Cerebellar cortex (tissue), 1 donor: ENCODE measurements at places on chromosomes 2 and 18.

- DNase-seq = no peak
These were observed 3.8 kb downstream of the ZFAND2B start for GRCh38 chr2:219210196-219210885.

GRCh38 chr2:101855776-101856175 lies 136.0 kb upstream of the IL1R2 start:
- no peak for DNase-seq

DNA sequence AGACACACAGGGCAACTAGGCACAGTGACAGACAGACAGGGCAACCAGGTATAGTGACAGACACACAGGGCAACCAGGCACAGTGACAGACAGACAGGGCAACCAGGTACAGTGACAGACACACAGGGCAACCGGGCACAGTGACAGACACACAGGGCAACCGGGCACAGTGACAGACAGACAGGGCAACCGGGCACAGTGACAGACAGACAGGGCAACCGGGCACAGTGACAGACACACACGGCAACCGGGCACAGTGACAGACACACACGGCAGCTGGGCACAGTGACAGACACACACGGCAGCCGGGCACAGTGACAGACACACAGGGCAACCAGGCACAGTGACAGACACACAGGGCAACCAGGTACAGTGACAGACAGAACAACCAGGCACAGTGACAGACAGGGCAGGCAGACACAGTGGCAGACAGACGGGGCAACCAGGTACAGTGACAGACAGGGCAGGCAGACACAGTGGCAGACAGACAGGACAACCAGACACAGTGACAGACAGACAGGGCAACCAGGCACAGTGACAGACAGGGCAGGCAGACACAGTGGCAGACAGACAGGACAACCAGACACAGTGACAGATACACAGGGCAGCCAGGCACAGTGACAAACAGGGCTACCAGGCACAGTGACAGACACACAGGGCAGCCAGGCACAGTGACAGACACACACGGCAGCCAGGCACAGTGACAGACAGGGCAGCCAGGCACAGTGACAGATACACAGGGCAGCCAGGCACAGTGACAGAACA lies 64.7 kb upstream of the RAB6C start:
- no peak for DNase-seq

GRCh38 chr2:102103284-102103683 lies 39.3 kb upstream of the IL1R1 start:
- DNase-seq = no peak

DNA sequence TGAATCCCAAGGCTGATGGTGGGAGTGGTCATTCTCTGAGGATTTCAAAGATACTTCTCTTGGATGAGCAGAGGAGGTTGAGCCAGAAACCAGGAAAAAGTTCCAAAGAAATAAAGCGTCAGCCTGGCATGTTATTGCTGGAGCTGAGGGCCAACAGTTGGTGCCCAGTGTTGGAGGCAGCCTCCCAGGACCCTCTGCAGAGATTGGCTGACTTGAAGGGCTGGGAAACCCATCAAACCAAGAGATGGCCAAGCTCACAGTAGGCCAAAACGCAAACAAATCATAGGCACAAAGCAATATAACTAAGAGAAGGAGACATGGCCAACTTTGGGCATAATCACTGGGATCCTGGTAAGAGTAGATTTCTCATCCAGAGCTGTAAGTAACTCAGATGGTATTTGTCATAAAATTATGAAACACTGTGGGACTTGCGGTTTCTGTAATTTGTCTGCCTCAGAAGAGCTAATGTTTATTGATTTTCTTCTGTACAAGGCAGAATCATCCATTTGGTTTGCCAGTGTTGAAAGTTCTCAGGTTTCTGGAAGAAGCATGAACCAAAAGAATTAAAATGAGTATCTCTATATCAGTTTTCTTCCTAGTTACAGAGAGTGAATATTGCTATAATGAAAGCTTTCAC lies 108.3 kb downstream of the ATL2 start:
- DNase-seq = no peak

- no peak for DNase-seq
These were observed 104.6 kb upstream of the EML6 start for GRCh38 chr2:54618646-54619565.

GRCh38 chr2:175861958-175862357 lies 140.1 kb downstream of the LNPK start:
- no peak for DNase-seq

GRCh38 chr2:144405982-144406788 lies 113.7 kb downstream of the ZEB2 start:
- DNase-seq = no peak

- no peak for DNase-seq
These were observed 1331.8 kb upstream of the ZEB2 start for GRCh38 chr2:145851730-145852129.

GRCh38 chr2:86229221-86229620 lies 30.0 kb downstream of the MRPL35 start:
- no peak for DNase-seq

- peak; percentile 16 for DNase-seq
These were observed 159.4 kb downstream of the ASB1 start for GRCh38 chr2:238585836-238586821.

DNA sequence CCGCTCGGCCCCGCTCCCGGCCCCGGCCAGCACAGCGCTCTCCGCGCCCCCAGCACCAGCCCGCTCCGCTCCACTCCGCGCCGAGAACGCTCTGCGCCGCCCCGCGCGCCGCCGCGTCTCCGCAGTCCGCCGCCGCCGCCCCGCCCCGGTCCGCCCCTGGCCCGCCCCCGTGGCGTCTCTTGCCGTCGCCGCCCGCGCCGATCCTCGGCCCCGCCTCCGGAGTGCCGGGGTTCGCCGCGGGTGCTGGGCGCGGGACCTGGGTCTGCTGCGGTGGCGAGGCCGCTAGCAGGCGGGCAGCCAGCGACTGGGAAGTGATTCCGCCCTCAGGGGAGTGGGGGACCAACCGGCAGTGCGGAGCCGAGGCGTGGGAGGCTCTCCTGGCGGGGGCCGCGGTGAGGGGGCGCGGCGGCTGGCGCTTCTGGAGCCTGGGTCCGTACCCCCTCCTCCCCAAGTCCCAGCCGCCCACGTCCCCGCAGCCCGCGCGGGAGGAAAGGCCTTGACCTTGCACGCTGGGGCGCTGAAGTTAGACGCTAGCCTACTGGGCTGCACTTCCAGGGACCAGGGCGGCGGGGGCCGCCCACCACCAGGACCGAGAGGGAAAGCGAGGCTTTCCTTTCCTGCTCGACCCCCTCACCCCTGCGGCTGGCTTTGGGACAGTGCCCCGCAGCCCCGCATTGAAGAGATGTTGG lies at the start of gene HS6ST1:
HS6ST1 (minus strand) TSS at position 93 of the 689 bp plus-strand sequence. CDS start 305 bp downstream, outside the sequence.
- peak; percentile 72 for DNase-seq

GRCh38 chr2:43898838-43899346 lies 60.1 kb downstream of the ABCG8 start:
- no peak for DNase-seq

DNA sequence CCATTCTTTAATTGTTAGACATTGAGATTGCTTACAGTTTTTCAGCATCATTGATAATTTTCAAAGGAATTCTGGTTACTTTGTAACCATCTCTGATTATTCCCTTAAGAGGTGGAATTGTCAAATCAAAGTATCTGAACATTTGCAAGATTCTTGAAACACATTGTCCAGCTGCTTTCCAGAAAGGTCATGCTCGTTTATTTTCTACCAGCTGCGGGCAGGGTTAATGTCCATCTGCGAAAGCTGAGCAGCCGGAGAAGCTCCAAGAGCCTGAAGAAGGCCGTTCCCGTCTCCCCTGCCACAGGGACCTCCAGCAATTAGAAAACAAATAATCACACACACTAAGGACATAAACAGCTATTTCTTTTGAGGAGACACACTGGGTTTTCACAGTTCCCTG lies 76.1 kb upstream of the TXNDC2 start:
- no peak for DNase-seq

GRCh38 chr2:64793701-64794100 lies 140.0 kb upstream of the SERTAD2 start:
- DNase-seq = no peak

DNA sequence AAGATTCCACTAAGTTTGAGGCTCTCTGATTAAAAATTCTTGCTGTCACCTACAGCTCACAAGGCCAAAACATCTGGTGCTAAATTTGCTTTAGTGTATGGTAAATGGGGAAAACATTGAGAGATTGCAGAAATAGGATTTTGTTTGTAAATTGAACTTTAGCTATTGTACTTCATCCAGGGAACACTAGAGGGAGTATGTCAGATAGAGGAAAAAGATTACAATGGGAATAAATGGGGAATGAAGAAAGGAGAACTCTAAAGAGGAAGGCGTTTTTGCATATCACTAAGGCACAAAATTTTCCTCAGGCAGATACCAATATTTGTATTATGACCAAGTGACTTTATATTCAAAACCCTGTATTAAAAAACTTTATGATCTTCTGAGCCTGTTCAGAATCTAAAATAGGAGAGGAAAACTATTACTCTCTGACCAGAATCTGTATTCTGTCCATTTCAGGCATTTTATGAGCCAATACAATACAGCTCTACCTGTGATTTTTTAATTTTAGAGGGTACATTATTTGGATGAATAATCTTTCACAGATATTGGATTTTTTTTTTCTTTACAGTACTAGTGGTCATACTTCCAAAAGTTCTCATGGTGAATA lies 52.3 kb upstream of the ITGB6 start:
- DNase-seq = peak; percentile 29
